KG1 (cell line): ENCODE measurements at places on chromosomes 12 and 14.

DNA sequence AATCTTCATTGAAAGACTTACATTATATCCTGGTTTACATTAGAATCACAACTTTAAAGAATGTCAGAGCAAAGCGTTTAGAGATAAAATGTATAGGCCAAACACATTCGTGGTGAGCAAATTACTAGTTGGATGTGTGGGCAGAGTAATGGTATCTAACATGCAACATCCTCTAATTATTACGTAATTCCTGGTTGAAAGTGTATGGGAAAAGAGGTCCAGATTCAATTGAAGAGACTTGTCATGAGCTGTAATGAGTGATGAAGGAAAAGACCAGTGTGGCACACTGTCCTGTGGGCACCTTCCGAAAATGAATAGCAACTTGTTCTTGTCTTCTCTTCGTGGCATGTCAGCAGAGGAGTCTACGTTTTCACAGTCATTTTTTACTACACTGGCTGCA lies 192.8 kb downstream of the LRIG3 start:
- DNase-seq = no peak

DNA sequence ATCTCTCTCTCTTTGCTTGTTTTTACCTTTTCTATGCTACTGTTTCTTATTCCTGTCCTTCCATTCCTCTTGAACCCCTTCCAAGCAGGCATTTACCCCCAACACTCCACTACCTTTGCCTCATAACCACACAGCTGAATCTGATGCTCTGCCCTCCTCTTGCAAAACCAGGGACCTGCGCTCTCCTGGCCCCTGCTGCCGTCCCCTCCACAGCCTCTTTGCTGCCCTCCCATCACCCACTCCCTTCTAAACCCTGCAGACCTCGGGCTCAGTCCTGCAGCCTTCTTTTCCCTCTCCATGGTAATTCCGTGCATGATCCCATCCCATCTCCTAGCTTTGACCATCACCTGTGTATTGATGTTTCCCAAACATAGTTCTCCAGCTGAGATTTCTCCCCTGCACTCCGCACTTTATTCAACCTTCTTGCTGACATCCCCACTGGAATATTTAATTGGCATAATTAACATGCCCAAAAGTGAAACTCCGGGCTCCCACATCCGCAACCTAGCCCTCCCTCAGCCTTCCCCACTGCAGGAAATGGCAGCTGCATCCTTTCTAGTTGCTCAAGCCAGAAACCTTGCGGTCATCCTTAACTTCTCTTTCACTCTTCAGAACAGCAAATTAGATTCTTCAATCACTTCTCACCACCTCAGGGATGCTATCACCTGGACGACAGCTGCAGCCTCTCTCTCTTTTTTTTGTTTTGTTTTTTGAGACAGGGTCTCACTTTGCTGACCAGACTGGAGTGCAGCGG lies 16.0 kb downstream of the FIGNL2 start:
- DNase-seq = no peak

GRCh38 chr12:57885207-57885606 lies 38.7 kb upstream of the CTDSP2 start:
- no peak for DNase-seq

DNA sequence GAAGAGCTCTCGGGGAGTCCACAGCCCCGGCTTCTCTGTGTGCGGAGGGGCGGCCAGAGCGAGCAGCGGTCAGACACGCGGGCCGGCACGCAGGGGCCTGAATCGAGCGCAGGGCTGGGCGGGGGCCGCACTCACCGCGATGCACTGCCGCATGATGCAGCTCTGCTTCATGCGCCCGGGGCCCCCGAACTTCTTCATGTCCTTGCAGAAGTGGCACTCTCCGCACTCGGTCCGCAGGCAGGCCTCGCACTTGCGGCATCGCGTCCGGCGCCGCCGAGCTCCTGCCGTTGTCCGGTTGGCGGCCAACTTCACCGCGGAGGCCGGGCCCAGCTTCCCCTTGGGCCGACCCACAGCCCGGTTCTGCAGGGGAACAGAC lies 53.1 kb downstream of the RNF34 start:
- DNase-seq = no peak

GRCh38 chr12:52209321-52209720 lies 17.5 kb upstream of the KRT80 start:
- DNase-seq = no peak

- DNase-seq = no peak
These were observed 119.6 kb downstream of the LLPH start for GRCh38 chr12:66010787-66011547.

DNA sequence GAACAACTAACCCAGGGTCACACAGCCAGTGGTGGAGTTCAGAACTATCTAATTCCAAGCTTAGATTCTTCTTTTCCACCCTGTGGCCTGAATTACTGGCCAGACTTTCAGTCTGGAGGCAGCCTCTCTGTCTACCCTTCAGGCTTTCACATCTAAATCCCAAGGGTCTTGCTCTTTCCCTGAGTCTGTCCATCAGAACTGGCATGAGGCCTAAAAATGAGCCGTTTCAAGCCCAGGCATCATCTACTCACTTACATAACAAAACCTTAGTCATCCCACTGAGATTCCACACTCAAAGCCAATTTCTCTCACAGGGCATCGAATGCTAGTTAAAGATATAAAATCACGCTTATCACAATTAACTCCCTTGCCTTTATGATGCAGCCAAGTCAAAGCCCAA lies 1.3 kb upstream of the PTGDR start:
- no peak for DNase-seq

GRCh38 chr12:8449355-8449859 lies 6.4 kb upstream of the CLEC6A start:
- no peak for DNase-seq

DNA sequence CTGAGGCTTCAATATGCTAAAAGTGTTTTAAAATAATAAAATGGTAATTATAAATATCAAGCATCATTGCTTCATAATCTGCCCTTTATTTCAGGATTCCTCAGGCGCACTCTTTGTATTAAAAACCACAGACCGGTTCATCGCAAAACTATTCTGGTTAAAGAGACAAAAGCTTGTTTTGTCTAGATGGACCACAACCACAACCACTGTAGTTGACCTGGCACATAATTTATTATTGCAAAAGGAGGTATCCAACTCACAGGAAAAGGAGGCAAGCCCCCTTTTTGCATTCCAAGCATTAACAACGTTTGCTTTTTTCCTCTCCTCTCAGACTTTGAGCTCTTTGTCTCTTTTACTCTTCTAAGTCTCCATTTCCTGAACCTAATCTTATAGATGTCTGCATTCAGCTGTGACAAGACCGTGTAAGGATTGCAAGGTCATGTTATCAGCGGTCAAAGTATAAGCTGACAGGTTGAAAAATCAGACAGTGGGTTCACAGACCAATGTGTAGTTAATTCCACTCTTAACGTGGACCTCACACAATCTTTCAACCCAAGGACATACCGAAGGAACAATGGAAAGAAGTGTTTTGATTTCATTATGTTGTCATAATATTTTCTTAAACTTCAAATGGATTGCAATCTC lies 1057.6 kb downstream of the GALC start:
- DNase-seq = no peak

DNA sequence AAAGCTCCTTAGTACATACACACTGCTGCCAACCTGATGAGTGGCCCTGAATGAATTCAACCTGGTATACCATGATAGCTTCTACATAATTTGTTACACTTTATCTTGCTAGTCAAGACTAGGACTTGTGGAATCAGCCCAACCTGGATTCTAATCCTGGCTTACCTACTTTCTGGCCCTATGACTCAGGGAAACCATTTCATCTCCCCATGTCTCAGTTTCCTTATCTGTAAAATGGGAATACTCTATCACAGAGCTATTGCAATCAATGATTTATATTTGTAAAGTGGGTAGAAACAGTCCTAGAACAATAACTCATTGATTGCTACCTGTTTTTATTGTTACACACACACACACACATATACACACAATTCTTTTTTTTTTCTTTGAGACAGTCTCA lies 6.5 kb upstream of the DUSP6 start:
- DNase-seq = no peak

GRCh38 chr12:102480406-102480805 lies at the start of gene IGF1:
TSS of gene IGF1 (minus strand) at chr12:102480563. CDS start at chr12:102480381, 182 bp downstream.
- no peak for DNase-seq

GRCh38 chr12:1594006-1594260 lies 448 bp downstream of the FBXL14 start:
- DNase-seq = no peak

- no peak for DNase-seq
These were observed 31.6 kb upstream of the SGPP1 start for GRCh38 chr14:63759456-63759855.

GRCh38 chr12:119415714-119416113 lies 81.2 kb downstream of the CCDC60 start:
- no peak for DNase-seq

GRCh38 chr12:1668833-1669543 lies 21.9 kb upstream of the ADIPOR2 start:
- DNase-seq = peak; percentile 47

DNA sequence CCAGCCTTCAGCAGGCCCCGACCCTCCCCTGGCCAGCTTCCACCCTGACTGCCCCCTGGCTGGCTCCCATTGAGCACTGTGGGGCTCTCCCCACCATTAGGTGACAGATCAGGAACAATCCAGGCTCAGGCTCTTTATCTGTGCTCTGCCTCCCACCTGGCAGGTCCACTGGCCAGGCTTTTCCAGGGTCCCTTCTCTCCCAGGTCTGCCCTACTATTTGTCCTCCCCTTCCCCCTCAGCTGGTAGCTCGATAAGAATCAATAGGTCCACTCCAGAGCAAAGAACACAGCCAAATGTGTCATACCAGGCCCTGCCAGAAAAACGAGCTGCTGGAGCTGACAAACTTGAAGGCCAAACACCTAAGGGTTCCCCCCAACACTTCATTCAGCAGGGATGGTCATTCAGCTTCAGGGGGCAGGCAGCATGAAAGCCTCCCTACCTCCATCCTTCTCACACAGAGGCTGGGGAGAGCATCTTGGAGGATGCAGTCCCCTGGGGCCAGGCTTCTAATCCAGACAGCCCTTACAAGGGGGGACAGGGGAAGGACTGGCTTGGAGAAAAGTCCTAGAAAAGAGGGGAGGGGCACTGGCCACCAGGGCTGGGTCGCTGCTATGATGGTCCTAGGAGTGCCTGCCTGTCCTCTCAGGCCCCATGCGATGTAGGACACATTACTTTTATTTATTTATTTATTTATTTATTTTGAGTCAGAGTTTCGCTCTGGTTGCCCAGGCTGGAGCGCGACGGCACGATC lies 1.9 kb upstream of the KRT18 start:
- no peak for DNase-seq

DNA sequence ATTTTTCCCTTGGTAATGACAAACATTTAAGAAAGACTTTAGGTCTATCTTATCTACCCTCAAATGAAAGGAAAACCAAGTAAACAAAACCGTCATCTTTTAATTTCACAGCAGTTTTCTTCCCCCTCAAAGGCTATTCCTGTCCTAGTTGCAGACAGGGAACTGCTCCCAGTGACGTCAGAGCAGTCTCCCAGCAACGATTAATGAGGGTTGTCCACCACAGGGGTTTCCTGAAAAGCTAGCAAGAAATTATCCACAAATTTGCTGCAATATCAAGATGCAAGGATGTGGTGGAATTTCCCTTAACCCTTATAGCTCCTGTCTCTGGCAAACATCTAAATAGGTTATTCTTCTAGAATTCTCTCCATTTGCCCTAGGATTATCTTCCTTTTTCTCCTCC lies 89.1 kb upstream of the STAC3 start:
- DNase-seq = no peak

- no peak for DNase-seq
These were observed 39.1 kb downstream of the TSPAN9 start for GRCh38 chr12:3116106-3116844.

DNA sequence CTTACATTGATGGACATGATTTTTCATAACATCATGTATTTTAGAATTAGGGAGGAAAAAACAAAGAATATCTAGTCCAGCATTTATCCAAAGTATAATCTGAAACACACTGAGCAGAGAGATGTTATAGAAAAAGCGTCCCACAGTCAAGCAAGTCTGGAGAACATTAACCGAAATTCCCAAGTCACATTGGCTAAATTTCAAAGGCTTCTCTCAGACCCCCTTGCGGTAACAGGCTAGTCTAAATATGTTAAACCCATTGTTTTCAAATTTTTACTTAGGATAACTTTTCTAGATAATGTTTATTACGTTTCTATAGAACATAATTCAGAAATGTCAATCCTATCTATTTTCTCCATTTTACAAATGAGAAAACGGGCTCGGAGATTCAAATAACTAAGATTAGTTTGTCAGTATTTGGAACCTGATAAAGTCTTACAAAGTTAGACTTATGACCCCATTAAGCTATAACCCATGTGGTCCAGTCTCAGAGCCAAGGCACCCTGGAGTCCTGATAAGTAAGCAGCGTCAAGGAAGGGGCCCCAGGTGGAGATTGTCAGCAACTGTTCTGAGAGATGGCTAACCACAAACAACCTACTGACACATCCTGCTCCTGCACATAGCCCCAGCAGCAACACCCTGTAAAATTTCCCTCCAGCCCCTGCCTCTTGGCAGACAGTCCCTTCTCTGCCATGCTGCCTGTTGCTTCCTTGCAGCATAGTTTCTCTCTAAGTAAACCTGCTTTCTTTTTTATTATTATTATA lies 220.6 kb upstream of the TMEM260 start:
- no peak for DNase-seq

GRCh38 chr14:71665781-71666180 lies 266.4 kb upstream of the RGS6 start:
- no peak for DNase-seq

- DNase-seq = no peak
These were observed 266.3 kb downstream of the GLT1D1 start for GRCh38 chr12:129119537-129119936.

DNA sequence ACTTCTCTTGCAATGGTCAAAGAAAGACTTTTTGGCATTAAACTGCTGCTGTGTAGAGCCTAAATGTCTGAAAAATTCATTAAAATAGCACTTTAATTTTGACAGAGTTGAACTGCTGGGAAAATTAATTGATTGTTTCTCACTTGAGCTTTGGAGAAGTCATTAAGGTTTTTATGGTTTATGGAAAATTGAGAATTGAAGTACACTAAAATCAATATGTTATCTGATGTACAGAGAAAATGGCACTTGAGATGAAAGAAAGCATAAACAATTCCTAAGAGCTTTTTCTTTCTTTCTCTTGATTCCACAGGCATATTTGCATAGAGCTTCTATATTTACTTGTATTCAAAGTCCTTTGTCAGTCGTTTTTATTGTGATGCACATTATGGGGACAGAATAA lies 188.5 kb upstream of the CAND1 start:
- DNase-seq = no peak

DNA sequence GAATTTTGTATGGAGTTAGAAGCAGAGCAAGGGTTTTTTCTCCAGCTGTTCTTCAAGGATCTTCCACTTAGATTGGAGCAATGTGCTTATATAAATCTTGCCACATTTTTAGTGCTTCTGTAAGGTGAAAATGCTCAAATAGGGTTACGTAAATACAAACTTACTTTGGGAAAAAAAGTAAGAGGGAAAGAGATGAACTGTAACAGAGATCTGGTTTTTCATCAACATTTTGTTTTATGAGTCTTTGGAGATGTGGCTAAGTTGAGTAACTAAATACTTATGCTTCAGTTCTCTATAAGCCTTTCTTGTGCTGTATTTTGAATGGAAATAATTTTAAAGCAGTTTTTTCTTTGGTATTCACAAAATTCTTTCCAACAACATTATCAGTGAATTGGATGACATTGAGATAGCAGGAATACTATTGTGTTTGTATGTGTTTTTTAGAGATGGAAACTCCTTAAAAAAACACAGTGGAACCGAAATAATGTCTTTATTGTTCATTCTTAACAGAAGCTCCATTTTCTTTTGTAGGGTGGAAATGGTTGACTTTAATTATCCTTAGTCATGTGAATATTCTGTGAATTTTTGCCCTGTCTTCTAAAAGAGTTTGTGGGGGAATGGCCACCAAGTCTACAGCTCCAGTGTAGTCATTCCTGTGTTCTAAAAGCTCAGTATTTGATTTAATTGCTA lies 45.7 kb downstream of the NPAS3 start:
- DNase-seq = no peak

- DNase-seq = no peak
These were observed 38.8 kb upstream of the LRRC10 start for GRCh38 chr12:69649529-69649928.
